Naive B cell (primary cell): ENCODE measurements at places on chromosomes 7 and 10. TPM values are rescaled to one million over a fixed set of nuclear protein-coding genes. Genes with fewer than 3 reads are reported as not detected.

PDLIM1 gene
- polyA plus RNA-seq, result 418 TPM

ERVW-1 gene
- not detected for polyA plus RNA-seq

COL17A1 gene
- not detected for polyA plus RNA-seq

TTYH3 gene
- polyA plus RNA-seq, result 1.7 TPM

NEUROG3 gene
- polyA plus RNA-seq, result not detected

CCDC7 gene
- 14.4 TPM for polyA plus RNA-seq

PPP1R17 gene
- polyA plus RNA-seq, result not detected

AOAH gene
- 1.9 TPM for polyA plus RNA-seq

PHYH gene
- polyA plus RNA-seq, result 10.1 TPM

FAM25C gene
- not detected for polyA plus RNA-seq

CCDC146 gene
- 0.67 TPM for polyA plus RNA-seq

ACTR3C gene
- not detected for polyA plus RNA-seq

GIMAP8 gene
- polyA plus RNA-seq, result 0.22 TPM

KLF14 gene
- polyA plus RNA-seq, result 0.36 TPM

SLC16A12 gene
- not detected for polyA plus RNA-seq

PALD1 gene
- 1.9 TPM for polyA plus RNA-seq

FFAR4 gene
- polyA plus RNA-seq, result not detected

AEBP1 gene
- polyA plus RNA-seq, result 18.5 TPM

NKX2-3 gene
- polyA plus RNA-seq, result not detected

GNGT1 gene
- polyA plus RNA-seq, result not detected

CUBN gene
- polyA plus RNA-seq, result 0.07 TPM
